ENCODE measurements at places on chromosomes 7 and 10.
A peak's percentile ranks its signal among the peaks of the same experiment; 100 is the strongest.

DNA sequence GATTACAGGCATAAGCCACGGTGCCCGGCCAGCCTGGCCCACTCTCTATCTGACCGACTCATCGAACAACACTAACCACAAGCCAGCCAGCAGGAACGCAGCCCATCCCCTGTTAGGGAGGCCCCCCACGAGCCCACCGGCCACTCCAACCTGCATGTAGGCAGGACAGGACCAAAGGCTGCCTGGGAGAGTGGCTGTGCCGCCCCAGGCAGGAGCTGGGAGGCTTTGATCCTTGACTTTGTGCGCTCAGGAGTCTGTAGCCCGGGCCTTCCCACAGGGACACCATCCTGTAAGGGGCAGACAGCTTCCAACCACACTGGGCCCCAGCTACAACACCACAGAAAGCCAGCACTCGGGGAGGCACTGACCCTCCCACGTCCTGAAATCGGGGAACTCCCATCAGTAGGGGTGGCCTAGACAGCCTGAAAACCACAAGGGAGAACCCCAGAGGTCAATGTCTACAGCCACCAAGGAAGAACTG lies 29.4 kb downstream of the GRID1 start:
- H3K4me3 ChIP-seq, result no peak overlapping the region
- DNase-seq, result no peak
- no peaks in the 10 kb centered on the region for H3K4me1 ChIP-seq
- H3K27ac ChIP-seq, result no peak overlapping the region

GRCh38 chr10:75099952-75100763 lies 11.3 kb upstream of the SAMD8 start:
- peak; percentile 52 for DNase-seq
- peaks cover 6% of the 10 kb centered on the region for H3K4me1 ChIP-seq
- H3K36me3 ChIP-seq, result no peaks in the 10 kb centered on the region

- DNase-seq, result peak; percentile 98
- H3K27ac ChIP-seq, result peak overlapping the region; percentile 80
- no peaks in the 10 kb centered on the region for H3K27me3 ChIP-seq
- peaks cover 13% of the 10 kb centered on the region for H3K4me1 ChIP-seq
Observed at GRCh38 chr10:95308389-95309302, 17.8 kb upstream of the PDLIM1 start.

GRCh38 chr10:73494213-73494612 lies 1.6 kb downstream of the PPP3CB start:
- DNase-seq, result no peak
- peaks cover 7% of the 10 kb centered on the region for H3K4me1 ChIP-seq
- H3K36me3 ChIP-seq, result peaks cover 1% of the 10 kb centered on the region
- peak overlapping the region; percentile 50 for H3K27ac ChIP-seq

DNA sequence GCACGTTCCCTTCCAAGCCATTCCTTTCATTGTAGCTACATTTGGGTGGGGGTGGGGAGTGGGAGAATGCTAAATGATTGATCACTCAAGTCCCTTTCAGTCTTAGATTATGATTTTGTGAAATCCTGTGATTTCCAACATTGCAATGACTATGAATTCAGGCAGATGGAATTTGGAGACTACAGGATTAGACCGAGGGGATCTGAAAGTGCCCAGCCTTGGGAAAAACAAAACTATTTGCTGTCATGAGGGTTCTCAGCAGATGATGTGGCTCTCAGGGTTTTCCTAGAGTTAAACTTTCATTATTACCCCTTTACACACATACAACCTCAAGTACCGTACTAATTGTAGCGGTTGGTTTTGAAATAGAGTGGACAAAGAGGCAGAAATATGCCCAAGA lies 4.7 kb downstream of the MACROH2A2 start:
- no peaks in the 10 kb centered on the region for H3K27me3 ChIP-seq
- H3K36me3 ChIP-seq, result no peaks in the 10 kb centered on the region
- DNase-seq, result peak; percentile 36
- H3K27ac ChIP-seq, result no peak overlapping the region
- H3K4me3 ChIP-seq, result no peak overlapping the region

GRCh38 chr10:29249018-29249417 lies 39.9 kb upstream of the LYZL1 start:
- no peaks in the 10 kb centered on the region for H3K36me3 ChIP-seq
- H3K27ac ChIP-seq, result peak overlapping the region; percentile 52
- peaks cover 53% of the 10 kb centered on the region for H3K27me3 ChIP-seq
- H3K4me1 ChIP-seq, result peaks cover 2% of the 10 kb centered on the region
- DNase-seq, result no peak
- H3K4me3 ChIP-seq, result no peak overlapping the region

All from IMR-90 (cell line).